ENCODE measurements at places on chromosomes 16 and 17.

GRCh38 chr16:72241930-72242329 lies 70.0 kb upstream of the PMFBP1 start:
- DNase-seq, result no peak

DNA sequence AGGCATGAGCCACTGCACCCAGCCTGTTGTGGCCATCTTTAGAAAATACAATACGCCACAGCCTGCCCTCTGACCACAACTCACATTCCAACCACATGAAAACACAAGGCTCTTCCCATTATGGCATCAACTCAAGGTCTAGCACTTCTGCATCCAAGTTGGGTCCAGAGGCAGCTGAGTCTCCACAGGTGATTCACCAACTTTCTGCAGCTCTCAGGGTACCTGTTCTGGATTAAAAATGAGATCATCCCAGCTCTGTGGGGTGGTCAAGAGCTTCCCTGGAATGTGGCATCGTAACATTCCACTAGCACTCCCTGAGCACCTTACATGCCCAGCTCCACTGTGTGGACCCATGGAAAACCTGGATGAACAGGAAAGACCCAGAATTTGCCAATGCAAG lies 9.9 kb upstream of the GUCY2D start:
- no peak for DNase-seq

DNA sequence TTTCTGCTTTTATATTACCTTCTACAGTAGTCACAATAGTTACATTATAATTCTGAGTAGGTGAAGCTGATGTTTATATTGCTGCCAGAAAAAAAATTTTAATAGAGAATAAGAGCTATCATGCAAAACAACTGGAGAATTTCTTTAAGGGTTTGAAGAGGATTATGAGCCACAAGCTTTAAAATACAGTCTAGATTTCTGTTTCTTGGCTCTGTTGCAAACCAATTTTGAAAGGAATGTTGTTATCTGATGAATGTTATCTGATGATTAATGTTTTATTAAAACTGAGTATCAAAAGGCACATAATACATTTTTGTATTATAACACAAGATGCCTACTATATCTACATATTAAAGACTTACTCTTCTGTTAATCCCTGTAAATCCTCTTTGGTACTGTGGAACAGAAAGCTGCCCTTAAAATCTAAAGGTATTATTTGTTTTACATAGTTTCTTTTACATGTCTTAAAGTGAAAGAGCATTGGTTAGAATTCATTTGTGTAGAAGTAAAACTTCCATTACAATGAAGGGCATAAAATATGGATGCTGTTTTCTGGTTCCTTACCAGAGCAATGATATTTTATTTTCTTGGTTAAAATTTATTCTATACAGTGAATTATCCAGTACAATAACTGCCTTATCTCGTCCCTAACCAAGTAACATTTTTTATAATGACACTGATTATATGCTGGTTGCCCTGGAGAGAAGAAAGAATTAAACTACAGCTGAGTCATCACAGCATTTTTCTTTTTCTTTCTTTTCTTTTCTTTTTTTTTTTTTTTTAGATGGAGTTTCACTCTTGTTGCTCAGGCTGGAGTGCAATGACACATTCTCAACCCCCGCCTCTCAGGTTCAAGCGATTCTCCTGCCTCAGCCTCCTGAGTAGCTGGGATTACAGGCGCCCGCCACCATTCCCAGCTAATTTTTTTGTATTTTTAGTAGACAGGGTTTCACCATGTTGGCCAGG lies 205.7 kb downstream of the TANC2 start:
- DNase-seq, result no peak

DNA sequence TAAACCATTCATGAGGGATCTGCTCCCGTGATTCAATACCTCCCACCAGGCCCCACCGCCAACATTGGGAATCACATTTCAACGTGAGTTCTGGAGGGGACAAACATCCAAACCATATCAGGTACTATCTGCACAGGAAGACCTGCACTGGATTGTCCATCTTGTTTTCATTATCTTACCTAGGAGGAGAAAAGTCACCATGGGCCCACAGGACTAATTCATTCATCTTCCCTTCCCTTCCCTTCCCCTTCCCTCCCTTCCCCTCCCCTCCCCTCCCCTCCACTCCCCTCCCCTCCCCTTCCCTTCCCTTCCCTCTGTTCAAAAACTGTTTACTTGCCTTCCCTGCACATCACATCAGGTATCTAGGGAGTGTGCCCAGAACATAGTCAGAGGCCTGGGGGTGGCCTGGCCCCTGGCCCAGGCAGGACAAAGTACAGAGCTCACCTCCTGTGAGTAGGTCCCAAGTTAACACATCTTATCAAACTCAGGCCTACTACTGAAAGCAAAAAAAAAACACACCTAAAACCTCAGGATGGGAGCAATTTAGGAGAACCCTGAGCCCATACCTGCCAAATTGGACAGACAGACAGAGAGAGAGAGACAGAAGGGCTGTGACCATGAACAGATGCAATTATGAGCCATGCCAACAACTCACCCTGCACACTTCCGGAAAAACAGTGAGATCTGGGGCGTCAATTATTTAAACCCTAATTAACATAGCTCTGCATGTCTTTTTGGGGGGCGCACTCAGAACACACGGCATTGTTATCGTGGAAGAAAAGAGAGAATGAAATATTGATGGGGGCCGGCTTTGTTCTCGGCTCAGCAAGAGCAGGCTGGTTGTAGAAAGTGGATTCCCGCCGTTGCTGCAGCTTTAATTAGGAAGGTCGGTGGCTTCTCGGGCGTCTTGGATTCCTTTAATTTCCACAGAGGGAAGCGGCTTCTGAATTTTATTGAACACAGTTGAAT lies 151.2 kb downstream of the IRX5 start:
- no peak for DNase-seq

Data from T-helper 9 cell (primary cell).